ENCODE measurements at places on chromosomes 1 and 21.

- DNase-seq, result no peak
Measured at GRCh38 chr1:178944729-178945128, 73.9 kb upstream of the ANGPTL1 start.

- no peak for DNase-seq
Measured at GRCh38 chr1:150365941-150366340, 2.0 kb downstream of the RPRD2 start.

- no peak for DNase-seq
Measured at GRCh38 chr1:15362737-15363128, 47.0 kb upstream of the EFHD2 start.

- no peak for DNase-seq
Measured at GRCh38 chr1:192811594-192812239, 2.9 kb downstream of the RGS2 start.

DNA sequence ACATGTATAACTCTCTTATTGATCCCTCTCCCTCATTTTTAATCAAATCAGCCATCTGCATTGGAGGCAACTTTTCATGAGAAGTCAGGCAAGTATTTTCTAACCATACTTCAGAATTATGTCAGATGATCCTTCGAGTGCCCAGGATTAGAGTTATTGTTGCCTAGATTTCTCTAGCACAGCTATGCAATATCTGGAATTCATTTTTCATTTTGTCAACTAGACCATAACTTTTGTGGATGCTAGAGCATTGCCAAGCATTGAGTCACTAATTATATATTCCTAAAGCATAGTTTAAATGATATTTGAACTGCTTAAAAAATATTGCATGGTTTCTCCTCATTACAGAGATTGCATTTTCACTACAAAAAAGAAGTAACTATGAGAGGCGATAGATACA lies 21.2 kb downstream of the HFM1 start:
- no peak for DNase-seq

DNA sequence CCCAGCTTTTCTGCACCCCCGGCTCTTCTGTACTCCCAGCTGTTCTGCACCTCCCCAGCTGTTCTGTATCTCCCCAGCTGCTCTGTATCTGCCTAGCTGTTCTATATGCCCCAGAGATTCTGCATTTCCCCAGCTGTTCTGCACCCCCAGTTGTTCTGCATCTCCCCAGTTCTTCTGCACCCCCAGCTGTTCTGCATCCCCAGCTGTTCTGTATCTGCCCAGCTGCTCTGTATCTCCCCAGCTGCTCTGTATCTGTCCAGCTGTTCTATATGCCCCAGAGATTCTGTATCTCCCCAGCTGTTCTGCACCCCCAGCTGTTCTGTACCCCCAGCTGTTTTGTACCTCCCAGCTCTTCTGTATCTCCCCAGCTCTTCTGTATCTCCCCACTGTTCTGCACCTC lies 41.1 kb downstream of the UMODL1 start:
- DNase-seq, result no peak

DNA sequence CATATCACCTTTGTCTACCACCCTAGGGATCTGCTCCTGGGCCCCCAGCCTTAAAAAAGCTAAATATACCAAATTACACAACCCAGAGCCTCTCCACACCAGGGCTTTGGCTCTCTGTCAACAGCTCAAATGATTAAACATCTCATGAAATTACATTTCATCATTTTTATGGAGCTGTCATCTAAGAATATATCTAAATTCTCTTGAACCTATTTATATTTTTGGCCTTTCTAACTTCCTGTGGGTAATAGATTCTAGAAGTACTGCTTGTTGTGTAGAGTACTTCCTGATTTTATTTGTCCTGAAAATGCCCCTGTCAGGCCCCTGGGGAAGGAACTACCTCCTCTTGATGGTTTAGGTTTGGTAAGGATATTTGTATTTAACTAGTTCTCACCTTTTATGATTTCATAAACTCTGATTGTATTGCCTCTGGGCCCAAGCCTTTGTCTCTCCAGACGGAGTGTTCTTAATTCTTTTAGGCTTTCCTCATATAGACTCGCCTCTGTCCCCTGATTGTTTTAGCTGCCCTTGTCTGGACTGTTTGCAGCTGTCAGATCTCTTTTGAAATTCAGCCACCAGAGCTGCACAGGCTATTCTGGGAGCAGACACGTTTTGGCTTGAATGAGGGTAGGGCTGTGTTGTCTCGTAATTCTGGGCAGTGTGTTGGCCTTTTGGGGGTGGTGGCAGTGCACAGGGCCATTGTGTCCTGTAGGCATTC lies 16.6 kb downstream of the MYOG start:
- DNase-seq, result peak; percentile 48

DNA sequence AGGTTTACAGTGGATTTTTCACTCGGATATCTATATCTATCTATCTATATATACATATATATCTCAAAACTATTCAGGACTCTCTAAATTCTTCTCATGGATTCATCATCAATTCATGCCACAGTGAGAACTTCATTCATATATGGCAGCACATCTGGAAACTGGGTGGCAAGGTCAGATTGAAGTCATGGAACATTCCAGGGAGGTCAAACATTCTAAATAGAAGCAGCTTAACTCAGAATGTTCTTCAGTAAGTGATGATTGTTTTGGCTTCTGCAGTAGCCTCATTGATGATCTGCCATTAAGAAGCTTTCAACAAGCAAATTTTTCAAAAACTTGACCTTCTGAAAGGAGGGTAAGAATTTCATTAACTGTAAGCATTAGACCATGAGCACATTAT lies 46.9 kb upstream of the ADAMTS1 start:
- no peak for DNase-seq

DNA sequence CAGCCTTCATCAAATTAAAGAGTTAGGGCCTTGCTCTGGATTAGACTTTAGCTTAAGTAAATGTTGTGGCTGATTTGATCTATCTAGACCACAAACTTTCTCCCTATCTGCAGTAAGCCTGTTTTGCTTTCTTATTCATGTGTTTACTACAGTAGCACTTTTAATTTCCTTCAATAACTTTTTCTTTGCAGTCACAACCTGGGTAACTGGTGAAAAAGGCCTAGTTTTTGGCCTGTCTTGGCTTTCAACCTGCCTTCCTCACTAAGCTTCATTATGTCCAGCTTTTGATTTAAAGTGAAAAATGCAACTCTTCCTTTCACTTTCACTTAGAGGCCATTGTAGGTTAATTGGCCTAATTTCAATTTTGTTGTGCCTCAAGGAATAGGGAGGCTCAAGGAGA lies 12.5 kb upstream of the LPGAT1 start:
- no peak for DNase-seq

DNA sequence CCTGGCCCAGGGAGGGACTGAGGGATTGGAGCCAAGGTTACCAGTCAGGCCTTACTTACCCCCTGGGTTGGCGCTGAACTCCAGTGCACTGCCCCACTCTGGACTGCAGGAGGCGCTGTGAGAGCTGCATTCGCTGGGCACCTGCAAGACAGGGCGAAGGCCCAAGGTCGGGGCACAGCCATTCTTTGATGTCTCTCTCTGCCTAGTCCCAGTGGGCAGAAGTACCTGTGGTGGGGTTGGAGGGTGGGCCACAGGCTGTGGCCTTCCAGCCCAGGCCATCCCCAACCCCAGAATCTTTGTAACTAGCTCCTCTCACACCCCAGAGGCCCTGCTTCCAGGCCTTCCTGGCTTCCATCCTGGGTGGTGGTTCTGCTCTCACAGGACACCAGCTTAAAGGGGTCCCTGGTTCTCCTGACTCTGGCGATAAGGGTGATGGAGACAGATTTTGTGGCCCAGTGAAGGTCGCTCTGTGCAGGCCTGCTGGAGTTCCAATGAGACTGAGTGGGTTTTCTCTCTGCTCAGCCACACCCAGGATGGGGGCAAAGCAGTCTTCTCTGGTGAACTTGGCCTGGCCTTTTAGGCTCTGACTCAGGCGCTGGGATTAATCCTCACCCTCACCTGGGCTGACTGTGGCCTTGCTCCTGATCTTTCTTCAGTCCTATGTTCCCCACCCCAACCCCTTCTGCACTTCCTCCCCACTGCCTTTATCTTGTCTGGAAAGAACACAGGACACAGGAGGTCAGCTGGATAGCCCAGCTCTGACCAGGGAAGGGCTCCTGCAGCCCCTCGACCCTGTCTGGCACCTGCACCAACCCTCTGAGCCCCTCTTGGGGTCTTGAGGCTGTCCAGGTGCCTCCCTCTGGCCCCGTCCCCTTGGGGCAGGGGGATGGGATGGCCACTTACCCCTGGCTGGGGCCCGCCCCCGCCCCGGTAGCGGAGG lies 954 bp downstream of the MYOG start:
- no peak for DNase-seq

GRCh38 chr1:47482786-47483185 lies 44.9 kb downstream of the FOXD2 start:
- DNase-seq, result peak; percentile 65

GRCh38 chr21:22579741-22580140 lies 1581.5 kb downstream of the NCAM2 start:
- no peak for DNase-seq

GRCh38 chr1:11187000-11187399 lies 2.2 kb upstream of the ANGPTL7 start:
- no peak for DNase-seq

DNA sequence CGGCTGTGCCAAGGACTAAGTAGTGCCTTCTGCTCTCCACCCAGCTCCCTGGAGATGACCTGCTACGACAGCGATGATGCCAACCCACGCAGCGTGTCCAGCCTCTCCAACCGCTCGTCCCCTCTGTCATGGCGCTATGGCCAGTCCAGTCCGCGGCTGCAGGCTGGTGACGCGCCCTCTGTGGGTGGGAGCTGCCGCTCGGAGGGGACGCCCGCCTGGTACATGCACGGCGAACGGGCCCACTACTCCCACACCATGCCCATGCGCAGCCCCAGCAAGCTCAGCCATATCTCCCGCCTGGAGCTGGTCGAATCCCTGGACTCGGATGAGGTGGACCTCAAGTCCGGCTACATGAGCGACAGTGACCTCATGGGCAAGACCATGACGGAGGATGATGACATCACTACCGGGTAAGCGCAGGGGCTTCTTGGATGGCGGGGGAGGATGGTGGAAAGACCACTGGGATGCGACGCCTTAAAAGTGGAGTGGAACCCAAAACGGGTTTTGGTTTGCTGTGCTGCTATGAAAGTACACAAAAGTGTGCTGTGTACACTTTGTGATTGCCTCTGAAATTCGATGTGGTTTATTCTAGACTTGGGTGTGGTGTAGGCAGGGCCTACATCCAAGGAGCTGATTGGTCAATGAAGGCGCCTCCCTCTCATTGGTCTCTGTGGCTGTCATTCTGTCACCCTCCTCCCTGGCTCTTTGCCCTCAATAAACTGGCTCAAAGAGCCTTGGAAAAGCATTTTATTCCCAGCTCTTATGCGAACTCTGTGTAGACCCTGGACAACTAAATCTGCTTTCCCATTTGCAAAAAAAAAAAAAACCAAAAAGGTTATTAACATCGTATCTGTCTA lies 110.4 kb upstream of the IPO9 start:
- DNase-seq, result no peak

- no peak for DNase-seq
Measured at GRCh38 chr1:85865213-85865612, 157.0 kb upstream of the ZNHIT6 start.

DNA sequence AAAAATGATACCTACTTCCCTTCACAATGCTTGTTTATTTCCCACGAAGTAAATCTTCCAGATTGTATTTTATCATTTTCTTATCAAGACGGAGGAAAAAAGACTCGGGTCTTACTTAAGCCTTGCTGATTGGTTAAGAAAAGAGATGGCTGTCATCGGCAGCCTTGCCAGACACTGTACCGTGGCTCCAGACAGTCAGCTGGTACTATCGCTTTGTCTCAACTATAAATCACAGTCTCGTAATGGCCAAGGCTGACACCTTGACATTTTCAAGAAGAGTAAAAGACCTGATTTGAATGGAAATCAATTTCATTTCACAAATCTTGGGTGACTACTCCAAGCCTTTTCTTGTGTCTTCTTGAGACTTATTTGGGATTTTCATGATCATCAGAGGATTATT lies 868.0 kb downstream of the USP25 start:
- no peak for DNase-seq

DNA sequence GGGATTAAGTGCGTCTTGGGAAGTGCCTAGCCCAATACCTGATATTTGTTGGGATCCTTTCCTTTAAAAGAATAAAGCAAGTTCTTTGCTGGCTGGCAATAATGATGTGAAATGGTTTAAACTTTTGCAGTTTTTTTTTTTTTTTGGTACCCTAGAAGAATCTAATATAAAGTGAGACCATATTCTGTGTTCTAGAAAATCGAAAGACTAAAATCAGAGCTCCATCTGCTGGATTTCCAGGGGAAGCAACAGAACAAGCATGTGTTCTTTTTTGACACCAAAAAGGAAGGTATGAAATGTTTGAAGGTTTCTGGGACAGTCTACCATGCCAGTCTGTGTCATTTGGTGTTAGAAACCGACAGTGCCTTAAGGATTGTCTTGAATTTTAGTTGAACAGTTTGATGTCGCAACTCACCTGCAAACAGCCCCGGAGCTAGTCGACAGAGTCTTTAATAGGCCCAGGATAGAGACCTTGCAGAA lies 6.4 kb downstream of the UTP11 start:
- DNase-seq, result peak; percentile 54

DNA sequence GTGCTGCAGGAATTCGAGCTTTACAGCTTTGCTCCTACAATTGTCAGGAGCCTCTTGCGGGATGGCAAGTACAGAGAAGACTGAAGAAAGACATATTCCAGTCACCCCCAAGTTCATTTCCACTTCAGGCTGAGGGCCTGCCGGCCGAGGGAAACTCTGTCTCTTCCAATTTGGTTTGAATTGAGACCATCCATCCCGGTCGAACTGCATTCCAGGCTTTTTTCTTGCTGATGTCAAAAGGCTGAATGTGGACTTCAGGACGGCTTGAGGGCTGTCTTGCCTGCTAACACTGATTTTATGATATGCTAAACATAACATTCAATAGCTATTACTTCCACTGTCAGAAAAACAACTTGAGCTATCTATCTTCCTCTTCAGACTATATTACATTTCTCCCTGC lies 79.8 kb upstream of the PLXNA2 start:
- no peak for DNase-seq

DNA sequence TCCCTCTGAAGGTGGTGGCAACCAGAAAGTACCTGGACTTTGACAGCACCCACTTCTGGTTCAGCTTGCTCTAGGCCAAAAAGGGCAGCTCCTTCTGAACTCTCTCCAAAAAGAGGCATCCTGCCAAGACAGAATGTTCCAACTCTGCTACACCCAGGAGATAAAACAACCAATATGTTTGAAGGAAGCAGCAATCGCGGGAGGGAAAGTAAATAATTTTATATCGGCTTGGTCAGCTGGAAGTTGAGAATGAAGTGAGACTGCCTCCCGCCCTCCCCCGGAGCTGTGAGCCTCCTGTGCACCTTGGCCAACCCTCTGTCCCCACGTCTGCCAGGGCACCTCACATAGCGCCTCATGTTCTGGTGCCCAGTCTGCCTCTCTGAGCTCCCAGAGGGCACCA lies 130.3 kb upstream of the ATP1A1 start:
- DNase-seq, result no peak

DNA sequence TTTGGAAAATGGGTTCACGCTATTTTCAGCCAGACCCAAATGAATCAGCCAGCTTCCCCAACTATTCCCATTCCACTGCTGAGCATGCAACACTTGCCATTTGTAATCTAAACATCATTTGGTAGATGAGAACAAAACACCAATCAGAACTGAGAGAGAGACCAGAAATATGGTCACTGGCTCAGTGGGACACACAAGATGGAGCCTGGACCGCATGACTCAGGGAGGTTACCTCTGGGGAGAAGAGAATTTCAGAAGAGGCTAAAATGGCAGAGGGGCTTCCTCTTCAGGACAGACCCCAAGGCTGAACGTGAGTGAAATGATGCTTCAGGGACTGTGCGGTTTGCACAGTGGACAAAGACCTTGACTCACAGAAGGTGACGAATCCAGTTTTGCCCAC lies 126.6 kb downstream of the URB2 start:
- DNase-seq, result no peak

- DNase-seq, result no peak
Measured at GRCh38 chr1:66437136-66437401, 96.9 kb upstream of the SGIP1 start.

- DNase-seq, result no peak
Measured at GRCh38 chr1:6991266-6991665, 206.0 kb downstream of the CAMTA1 start.
